ENCODE measurements at places on chromosomes 6 and 20.

DNA sequence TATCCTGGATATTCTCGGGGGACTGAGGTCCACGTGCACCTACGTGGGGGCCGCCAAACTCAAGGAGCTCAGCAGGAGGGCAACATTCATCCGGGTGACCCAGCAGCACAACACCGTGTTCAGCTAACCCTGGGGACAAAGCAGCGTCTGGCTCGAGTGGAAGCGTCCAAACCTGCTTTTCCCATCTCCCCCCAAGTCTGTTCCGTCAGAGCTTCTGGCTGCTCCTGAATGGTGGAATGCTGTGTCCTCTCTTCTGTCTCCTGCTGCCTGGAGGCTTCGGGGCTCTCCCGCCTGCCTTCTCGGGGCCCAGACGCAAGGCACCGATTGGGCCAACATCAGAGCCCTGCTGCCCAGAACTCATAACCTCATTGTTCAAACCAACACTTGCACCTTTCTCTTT is 56.7 kb downstream of the GMPR start:
- no peak for DNase-seq

- no peak for DNase-seq
Measured at GRCh38 chr6:5044866-5045265, 40.3 kb upstream of the PPP1R3G start.

DNA sequence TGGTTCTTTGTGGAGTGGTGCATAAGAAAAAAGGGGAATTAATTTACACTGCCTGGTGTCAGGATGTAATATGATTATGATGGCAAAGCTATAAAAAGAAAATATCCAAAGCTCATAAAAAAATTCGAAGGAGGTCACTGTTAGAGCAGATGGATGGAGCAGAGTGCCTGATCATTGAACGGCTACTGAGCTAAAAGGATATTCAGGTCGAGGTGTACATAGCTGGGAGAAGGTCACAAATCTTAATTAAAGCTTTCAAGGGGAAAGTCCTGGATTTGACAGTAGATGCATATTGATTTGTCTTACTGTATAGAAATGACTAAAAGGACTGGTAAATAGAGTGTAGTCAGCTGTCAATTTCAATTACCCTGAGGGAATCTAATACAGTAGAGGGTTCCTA is 84.4 kb downstream of the PKIB start:
- no peak for DNase-seq

DNA sequence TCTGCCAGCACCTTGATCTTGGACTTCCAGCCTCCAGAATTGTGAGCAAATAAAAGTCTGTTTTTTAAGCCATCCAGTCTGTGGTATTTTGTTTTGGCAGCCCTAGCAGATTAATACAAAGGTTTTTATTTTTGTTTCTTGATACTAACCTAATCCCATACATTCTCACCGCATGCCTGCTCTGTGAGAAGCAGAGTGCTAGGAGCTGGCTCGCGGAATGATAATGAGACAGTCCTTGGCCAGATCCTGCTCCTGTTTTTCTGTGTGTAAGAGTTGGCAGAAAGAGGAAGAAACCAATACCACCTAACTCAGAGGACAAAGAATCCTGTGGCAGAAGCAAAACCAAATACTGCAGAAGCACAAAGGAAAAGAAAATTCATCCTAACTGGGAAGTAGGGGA is 82.6 kb downstream of the KIF16B start:
- no peak for DNase-seq

DNA sequence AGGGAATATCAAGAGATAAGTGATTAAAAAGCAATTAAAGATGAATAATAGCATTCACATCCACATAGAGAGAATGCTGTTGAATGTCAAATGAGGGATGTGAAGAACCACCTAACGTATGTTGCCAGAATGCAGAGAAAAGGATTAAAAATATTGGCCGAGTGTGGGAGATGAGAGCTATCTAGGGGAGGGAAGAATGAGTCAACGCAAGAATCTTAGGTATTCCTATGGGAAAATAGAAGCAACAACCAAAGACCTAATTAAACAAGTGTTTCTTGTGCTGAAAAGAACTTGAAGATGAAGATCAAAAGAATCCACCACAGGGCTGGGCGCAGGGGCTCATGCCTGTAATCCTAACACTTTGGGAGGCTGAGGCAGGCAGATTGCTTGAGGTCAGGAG is 12.2 kb upstream of the RSPH3 start:
- no peak for DNase-seq

DNA sequence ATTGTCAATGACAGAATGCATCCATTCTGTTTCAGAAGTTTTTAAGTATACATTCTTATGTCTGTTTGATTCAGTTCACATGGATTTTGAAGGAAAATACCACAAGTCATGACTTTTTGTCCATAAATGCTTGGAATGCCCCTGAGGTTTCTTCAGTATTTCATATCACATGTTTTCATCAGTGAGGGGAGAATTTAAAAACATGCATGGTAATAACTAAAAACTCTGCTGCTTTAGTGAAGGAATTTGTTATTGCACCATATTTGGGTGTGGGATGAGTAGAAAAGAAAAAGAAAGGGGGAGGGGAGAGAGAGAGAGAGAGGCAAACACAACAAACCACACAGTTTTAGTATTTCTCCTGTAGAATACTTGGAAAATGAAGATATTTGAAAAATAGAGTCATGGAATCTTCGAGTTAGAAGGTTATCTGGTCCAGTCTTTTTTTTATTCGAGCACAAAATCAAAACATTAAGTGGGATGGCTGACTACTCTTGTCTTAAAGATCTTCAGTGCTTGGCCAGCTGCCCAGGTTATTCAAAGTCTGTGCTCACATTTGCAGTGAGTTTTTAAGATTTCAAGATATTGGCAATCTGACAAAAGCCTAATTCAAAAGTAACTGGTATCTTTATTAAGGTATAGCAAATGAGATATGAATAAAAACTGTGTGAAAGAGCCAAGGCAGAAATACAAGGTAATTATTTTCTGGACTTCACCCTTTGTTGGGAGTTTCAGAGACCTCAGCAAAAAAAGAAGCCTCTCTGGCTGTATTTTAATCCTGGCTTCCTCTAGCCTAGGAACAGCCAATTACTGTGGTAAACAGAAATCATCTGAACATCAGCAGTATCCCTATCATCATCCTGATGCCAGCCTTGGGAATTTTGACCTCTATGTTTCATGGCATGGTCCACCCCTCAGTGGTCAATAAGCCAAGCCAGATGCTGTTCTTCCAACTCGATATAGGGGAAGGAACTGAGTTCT is 687.9 kb upstream of the CITED2 start:
- no peak for DNase-seq

GRCh38 chr6:100271202-100271601 is 193.5 kb downstream of the SIM1 start:
- DNase-seq, result no peak

- no peak for DNase-seq
Measured at GRCh38 chr6:125808060-125808459, 17.3 kb downstream of the NCOA7 start.

GRCh38 chr6:160417146-160417545 is 69.0 kb downstream of the SLC22A3 start:
- DNase-seq, result no peak

- DNase-seq, result no peak
Measured at GRCh38 chr20:12554426-12554825, 454.3 kb upstream of the SPTLC3 start.

- DNase-seq, result no peak
Measured at GRCh38 chr20:13819885-13820645, 35.2 kb downstream of the NDUFAF5 start.

GRCh38 chr6:299104-299980 is 7.1 kb downstream of the DUSP22 start:
- DNase-seq, result no peak

GRCh38 chr6:137105375-137105774 is 60.6 kb upstream of the IL20RA start:
- DNase-seq, result no peak

Measured in activated CD4-positive, alpha-beta T cell treated with anti-CD3 and anti-CD28 coated beads for 24 hours (primary cell).